ENCODE measurements at places on chromosomes 12 and 14.
A peak's percentile ranks its signal among the peaks of the same experiment; 100 is the strongest.

- peak; percentile 45 for DNase-seq
Measured at GRCh38 chr14:101839236-101839635, 77.7 kb downstream of the PPP2R5C start.

- DNase-seq, result no peak
Measured at GRCh38 chr12:5201554-5202218, 158.0 kb downstream of the KCNA5 start.

DNA sequence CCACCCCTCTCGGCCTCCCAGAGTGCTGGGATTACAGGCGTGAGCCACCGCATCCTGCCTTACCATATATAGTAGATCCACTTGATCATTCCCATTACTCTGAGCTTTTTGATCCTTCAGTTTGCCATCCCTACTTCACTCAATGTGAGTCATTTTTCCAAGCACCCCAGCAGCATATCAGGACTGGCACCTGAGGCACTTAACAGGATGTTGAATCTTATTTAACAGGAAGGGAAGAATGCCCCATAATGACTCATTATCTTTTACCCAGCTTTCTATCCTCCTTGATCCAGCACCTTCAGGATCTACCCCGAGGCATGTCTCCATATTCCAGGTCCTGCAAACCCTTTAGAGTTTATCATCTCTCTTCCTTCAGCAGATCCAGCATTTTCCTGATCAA is 84.9 kb upstream of the CMKLR1 start:
- DNase-seq, result no peak

GRCh38 chr12:1464925-1465324 is 129.5 kb downstream of the FBXL14 start:
- DNase-seq, result no peak

- no peak for DNase-seq
Measured at GRCh38 chr12:32891956-32892355, 4.6 kb downstream of the PKP2 start.

- DNase-seq, result no peak
Measured at GRCh38 chr12:6370994-6371754, 4.2 kb downstream of the SCNN1A start.

DNA sequence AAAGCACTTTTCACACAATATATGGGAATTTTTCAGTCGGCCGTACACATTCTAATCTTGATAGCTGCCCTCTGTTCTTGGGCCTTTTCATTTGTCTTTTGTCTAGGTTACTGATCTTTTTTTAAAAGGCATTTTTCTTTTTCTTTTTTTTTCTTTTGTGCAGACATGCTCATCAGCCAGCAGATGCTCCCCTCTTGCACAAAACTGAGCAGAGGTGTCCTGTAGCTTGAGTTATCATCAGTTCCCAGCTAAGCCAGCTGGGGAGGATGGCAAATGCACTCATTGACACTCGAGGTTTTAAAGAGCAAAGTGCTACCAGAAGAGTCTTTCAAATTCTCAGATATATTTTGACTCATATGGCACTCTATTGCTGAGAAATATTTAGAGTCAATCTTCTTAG is 913.9 kb upstream of the SEL1L start:
- no peak for DNase-seq

DNA sequence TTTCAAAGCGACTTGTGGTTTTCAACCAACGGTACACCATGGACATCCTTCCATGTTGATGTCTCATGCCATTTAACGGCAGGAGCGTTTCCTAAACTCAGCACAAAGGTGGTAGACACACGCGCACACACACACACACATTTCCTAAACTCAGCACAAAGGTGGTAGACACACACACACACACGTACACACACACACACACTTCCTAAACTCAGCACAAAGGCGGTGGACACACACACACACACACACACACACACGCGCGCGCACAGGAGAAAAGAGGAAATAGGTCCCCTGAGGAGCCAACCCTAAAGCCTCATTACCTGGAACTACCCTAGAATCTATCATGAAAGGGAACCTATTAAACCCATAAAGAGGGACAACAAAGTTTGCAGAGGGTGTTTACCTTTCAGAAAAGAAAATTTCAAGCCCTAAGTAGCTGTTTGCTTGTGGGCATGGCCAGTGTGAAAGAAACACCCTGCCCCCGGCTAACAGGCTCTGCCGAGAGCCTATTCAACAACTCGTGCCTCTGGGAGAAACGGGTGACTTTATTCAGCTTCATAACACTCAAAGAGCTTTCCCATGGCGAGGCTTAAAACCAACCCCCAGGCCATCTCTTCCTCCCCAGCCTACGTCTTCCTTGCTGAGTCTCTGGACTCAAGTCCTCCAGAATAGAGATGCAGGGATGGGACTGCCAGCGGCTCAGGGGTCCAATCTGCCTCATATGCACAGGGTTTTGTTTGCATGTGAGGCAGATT is 31.8 kb downstream of the SLC8B1 start:
- DNase-seq, result no peak

DNA sequence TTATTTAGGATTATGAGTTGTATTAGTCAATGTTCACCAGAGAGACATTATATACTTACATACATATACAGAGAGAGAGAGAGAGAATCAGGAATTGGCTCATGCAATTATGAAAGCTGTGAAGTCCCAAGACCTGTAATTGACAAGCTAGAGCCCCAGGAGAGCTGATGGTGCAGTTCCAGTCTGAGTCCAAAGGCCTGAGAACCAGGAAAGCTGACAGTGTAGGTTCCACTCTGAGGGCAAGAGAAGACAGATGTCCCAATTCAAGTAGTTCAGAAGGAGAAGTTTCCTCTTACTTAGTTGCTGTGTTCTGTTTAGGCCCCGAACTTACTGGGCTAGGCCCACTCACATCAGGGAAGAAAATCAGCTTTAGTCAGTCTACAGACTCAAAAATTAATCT is 76.4 kb upstream of the FICD start:
- DNase-seq, result no peak

DNA sequence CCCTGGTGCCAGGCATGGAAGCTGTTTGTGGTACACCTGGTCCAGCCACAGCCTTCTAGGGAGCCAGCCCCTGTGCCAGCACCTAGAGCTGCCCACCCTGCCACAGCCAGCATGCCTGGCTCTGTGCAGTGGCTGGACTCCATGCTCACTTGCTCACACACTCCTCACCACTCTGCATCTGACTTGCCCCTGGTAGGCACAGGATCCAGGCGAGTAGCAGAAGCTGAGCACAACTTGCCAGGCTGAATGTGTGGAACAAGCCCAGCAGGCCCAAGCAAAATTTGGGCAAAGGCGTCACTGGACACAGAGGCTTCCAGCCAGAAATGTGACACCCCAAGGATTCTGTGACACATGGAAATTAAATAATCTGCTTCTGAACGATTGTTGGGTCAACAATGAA is 106.7 kb downstream of the MYF5 start:
- DNase-seq, result no peak

DNA sequence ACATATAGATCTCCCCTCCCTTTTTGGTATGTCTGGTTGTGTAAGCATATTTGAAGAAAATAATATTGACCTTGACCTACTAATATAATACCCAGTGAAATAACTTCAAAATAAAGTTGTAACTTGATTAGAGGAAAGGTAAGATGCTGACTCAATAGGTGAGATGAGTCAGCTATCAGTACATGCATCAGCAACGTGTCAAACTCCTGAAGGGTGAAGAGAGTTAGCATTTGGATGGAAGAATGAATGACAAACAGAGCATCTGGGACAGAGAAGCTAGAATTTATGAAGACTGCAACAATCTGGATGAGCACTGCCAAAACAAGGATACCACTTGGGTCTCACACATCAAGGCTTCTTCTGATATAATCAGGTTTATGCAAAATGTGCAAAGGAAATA is 74.9 kb downstream of the PPP2R5E start:
- no peak for DNase-seq

GRCh38 chr14:75293920-75294648 is 15.5 kb downstream of the FOS start:
- DNase-seq, result peak; percentile 92

- DNase-seq, result no peak
Measured at GRCh38 chr14:61749867-61750266, 12.4 kb upstream of the SNAPC1 start.

DNA sequence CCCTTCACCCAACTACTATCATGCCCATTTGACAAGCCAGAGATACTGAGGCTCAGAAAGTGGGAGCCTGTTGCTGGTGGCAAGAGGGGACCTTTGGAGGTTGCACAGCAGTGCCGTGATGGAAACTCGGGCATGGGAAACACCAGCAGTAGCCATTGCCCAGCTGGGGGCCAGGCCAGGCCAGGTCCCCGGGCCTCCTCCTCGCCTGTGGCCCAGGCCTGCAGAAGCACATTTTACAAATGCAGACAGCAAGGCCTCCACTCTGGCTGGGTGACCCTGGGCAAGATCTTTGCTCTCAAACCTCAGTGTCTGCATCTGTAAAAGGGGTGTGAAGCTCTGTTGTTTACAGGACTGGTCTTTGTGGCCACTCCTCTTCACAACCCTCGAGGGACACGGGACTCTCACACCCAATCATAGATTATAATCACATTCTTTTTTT is 4.5 kb upstream of the SH2B3 start:
- DNase-seq, result no peak

GRCh38 chr14:51653079-51653774 is 1.5 kb downstream of the FRMD6 start:
- no peak for DNase-seq

DNA sequence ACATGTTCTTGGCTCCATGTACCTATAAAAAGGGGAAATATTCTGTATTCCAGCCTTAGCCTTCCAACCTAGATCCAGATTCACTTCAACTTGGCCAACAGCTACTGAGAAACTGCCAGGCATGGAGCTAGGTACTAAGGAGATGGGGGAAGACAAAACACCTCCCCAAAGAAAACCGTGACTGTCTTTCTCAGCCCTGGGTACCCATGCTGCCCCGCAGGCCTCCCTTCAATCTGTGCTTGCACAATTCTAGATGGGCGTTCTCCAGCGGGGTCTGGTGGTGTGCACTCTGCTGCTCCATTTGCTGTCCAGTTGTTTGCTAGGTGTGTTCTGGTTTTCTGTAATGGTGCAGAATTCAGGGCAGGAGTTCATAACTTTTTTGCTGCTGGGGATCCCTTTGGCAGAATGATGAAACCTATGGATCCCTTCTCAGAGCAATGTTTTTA is 817 bp upstream of the KRT4 start:
- DNase-seq, result no peak

- DNase-seq, result no peak
Measured at GRCh38 chr14:73713206-73713802, 880 bp downstream of the PNMA1 start.

DNA sequence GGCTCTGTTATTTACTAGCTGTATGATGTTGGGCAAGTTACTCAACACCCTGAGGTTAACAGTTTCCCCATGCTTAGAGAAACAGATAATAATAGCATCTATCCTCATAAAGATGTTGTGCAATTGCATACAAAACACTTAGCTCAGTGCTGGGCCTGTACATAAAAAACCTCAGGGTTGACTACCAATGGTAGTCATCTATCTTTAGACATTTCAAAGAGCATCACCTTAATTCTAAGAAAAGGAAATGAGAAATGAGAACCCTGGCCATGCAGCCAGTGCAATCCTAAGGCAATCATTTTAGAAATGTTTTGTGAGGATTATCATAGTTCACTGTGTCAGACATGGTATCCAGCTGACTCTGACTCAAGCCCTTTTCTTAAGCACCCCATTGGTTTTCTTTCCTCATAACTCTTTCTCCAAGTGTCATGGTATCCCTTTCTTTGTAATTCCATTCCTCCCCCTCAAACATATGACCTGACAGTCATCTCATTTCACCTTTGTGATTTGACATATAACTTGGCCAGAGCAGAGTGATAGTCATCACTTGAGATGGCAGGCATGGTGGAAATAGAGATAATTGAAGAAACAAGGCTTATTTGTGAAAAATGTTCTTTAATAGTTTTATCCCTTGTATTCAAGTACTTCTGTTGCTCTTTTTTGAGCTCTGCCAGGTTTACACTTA is 29.5 kb upstream of the OSBPL8 start:
- DNase-seq, result no peak

GRCh38 chr14:36684946-36685345 is 23.3 kb downstream of the PAX9 start:
- DNase-seq, result no peak

- no peak for DNase-seq
Measured at GRCh38 chr12:27012239-27012981, 1.8 kb downstream of the TM7SF3 start.

- DNase-seq, result no peak
Measured at GRCh38 chr14:53249059-53249458, 95.9 kb upstream of the DDHD1 start.

- DNase-seq, result no peak
Measured at GRCh38 chr12:124888260-124888659, 24.6 kb upstream of the SCARB1 start.

- no peak for DNase-seq
Measured at GRCh38 chr12:109549613-109550270, 23.6 kb downstream of the MMAB start.

- no peak for DNase-seq
Measured at GRCh38 chr12:47988073-47989022, 15.9 kb downstream of the COL2A1 start.

- no peak for DNase-seq
Measured at GRCh38 chr14:68159701-68160633, 340.4 kb downstream of the RAD51B start.

- DNase-seq, result no peak
Measured at GRCh38 chr12:76450690-76451089, 102.5 kb upstream of the BBS10 start.

DNA sequence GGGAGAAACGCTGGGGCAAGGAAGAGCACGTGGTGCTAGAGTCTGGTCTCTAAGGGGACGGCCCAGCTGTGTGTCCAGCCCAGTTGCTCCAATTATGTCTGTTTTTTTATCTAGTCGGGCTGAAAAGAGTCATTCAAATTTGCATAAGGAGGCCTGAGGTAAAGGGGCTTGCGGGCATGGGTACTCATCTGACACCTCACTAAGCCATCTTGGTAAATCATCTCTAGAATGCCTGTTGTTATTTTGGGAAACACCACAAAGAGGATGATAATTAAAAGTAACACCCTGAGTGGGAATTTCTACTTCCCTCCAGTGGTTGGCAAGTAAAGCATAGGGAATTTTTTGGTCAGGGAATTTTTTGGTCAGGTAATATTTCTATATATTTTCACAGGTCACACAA is 196.1 kb upstream of the ALG10B start:
- no peak for DNase-seq

DNA sequence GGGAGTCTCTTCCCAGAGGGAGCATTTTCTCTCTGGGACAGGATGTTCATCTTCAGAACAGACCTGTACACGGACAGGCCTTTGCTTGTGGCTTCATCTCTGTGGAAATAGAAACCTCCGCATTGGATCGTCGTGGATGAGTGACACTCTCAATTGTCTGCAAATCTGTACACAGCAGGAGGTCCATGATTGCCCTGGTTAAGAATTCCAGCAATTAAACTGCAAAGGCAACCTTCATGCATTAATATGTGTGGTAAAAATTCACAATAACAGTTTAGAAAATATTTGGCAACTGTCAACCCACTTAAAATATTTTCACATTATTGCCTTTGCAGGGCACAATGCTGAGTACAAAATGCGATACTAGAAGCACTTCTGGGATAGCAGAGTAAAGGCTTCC is 149.8 kb upstream of the SFSWAP start:
- no peak for DNase-seq

GRCh38 chr12:52884526-52885293 is 20.2 kb downstream of the KRT8 start:
- DNase-seq, result peak; percentile 83

Measured in activated CD4-positive, CD25-positive, alpha-beta regulatory T cell treated with anti-CD3 and anti-CD28 coated beads, Interleukin-2, amount 50 U/mL, for 72 hours (primary cell).